ENCODE measurements at places on chromosomes 12 and 14.

GRCh38 chr12:31835276-31835882, 106.6 kb upstream of the AMN1 start:
- no peak for DNase-seq

- no peak for DNase-seq
Measured at GRCh38 chr14:33386781-33387180, 448.1 kb downstream of the NPAS3 start.

DNA sequence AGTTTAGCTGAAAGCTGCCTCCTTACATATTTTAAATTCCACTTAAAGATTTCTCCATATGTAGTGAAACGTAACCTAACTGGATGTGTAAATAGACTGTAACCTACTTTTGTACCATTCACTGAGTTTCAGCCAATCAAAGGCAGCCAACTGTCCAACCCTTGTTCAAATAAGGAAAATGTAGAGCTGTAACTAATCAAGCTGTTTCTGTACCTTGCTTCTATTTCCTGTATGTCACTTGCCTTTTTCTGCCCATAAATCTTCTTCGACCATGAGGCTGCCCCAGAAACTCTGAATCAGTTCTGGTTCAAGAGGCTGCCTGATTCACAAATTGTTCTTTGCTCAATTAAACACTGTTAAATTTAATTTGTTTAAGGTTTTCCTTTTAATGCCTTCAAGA, 6.3 kb downstream of the SLC7A8 start:
- no peak for DNase-seq

DNA sequence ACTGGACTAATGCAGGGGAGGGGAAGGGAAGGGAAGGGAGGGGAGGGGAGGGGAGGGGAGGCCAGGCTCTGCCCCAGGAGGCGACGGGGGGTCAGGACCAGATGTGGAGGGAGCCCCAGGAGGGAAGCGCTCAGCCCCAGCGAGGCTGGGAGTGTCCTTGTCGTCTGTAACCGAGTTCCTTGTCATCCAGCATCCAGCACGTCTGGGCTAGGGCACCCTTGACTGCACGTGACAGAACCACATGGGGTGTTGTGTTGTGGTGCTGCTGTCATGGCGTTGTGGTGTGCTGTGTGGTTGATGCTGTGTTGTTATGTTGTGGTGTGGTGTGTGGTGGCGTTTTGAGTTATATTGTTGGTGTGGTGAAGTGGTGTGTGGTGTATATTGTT, 28.4 kb upstream of the SFSWAP start:
- DNase-seq, result no peak

GRCh38 chr14:104979758-104980610, 1.8 kb upstream of the AHNAK2 start:
- DNase-seq, result no peak

DNA sequence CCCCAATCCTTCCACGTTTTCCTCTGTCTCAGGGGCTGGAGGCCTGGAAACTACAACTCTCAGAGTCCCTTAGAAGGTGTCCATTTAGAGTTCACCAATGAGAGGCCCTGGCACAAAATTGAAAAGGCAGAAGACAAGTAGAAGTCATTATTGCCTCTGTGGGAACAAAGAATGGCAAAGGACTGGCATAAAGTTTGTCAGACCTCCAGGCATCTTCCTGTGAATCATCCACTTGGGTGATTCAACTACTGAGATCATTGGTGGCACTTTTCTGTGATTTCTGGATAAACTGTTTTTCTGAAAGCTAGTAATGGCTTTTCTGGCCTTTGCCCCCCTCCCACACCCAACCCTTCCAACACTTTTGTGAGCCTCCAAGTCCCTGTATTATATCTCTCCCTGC, 42.6 kb upstream of the C12orf42 start:
- no peak for DNase-seq

DNA sequence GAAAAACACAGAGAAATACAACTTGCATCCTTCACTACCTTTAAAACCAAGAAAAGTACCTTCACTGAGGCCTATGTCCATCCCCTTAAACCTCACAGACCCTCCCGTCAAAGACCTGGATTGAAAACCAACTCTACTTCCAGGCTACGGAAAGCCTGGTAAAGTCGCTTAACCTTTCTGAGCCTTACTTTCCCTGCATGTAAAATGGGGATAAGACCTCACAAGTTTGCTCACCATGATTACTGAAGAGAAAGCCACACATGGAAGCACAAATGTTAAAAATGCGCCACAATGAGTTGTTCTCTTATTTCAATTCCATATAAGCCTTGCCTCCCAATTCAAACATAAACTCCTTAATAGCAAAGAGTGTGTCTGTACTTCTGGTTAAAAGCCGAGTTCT, 8.4 kb downstream of the ACTN1 start:
- no peak for DNase-seq

- no peak for DNase-seq
Measured at GRCh38 chr12:27622436-27623195, 73.6 kb upstream of the REP15 start.

DNA sequence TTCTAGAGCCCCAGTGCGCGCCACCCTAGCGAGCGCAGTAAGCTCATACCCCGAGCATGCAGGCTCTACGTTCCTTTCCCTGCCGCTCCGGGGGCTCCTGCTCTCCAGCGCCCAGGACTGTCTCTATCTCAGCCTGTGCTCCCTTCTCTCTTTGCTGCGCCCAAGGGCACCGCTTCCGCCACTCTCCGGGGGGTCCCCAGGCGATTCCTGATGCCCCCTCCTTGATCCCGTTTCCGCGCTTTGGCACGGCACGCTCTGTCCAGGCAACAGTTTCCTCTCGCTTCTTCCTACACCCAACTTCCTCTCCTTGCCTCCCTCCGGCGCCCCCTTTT, 791 bp downstream of the TMEM233 start:
- DNase-seq, result no peak

- no peak for DNase-seq
Measured at GRCh38 chr12:52578469-52578868, 4.8 kb upstream of the KRT74 start.

GRCh38 chr14:72845683-72846082, 48.2 kb downstream of the DPF3 start:
- no peak for DNase-seq

DNA sequence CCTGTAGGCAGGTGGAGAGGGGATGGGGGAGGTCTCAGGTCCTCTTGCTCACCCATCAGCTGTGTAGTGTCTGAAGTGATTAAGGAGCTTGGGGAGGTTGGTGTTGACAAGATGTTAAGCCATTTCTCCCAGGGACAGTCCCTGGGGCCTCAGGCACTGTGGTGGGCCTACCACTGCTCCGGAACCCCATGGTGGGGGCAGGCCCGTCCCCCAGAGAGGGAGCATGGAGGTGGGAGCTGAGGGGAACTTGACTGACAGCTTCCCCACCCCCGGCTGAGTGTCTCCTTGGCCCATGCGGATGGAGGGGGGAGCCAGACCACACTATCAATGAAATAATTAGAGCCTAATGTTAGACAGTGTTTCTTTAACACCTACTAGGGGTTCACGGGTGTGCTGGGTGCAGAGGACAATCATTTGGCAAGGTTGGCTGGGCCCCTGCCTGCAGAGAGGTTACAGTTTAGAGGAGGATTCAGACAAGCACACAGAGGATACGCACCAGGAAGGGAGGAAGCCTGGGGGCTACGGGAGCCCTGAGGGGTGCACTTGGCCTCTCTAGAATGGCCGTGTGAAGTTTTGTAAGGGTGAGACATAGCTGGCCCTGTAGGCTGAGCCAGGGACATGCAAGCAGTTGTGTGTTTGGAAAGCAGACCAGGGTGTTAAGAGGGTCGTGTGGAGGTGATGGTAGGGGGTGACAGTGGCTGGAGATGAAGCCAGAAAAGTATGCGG, 19.3 kb upstream of the KRT80 start:
- DNase-seq, result no peak

GRCh38 chr12:26631846-26632245, 201.1 kb downstream of the ITPR2 start:
- DNase-seq, result no peak

DNA sequence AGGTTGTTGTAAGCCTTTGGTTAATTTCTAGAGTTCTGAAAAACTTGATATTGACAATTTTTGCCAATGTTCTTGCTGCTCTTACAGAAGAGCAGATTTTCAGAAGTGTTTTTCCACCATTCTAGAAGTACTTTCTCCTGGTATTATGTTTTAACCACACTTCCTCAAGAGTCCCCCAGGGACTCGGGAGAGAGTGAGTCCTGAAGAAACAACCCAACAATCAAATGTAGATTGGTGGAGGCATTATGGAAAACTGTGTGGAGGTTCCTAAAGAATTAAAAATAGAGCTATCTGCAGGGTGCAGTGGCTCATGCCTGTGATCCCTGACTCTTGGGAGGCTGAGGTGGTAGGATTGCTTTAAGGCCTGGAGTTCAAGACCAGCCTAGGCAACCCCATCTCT, 26.7 kb downstream of the OR10P1 start:
- no peak for DNase-seq

- peak; percentile 54 for DNase-seq
Measured at GRCh38 chr14:104685216-104685997, 4.0 kb upstream of the INF2 start.

DNA sequence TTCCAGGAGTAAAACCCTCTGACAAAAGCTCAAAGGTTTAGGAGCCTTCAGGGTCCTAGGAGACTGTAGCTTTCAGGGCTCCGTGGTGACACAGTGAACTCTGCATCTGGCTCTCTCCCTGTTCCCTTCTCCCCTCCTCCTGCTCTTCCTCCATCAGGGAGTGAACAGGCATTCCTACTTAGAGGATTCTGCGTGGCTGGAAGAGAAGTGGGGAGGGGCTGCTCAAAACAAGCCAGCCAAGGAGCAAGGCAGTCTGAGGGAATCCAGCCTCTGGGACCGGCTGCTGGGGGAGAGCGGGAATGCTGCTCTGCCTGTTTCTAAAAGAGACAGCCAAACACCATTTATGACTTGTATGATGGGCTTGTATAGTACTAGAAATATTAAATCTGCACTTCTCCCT, 49.5 kb downstream of the RBMS2 start:
- DNase-seq, result no peak

- no peak for DNase-seq
Measured at GRCh38 chr14:81478446-81478845, 55.2 kb downstream of the SEL1L start.

DNA sequence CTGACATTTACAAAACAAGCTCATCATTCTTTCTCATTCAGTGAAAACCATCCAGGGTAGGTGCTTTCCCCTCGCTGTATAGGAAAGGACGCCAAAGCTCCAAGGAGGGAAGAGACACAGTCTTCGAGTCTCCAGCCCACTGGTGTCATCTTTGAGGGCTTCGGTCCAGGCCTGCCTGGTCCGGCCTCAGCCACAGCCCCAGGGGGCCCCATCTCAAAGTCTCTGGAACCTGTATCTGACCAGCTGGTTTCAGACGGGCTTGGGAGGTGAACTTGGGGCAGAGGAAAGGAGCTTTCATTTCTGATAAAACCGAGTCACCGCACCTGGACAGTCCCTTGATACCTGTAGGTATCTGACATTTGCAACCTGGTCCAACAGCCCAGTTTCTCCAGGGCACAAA, 229.5 kb upstream of the RTL1 start:
- no peak for DNase-seq

DNA sequence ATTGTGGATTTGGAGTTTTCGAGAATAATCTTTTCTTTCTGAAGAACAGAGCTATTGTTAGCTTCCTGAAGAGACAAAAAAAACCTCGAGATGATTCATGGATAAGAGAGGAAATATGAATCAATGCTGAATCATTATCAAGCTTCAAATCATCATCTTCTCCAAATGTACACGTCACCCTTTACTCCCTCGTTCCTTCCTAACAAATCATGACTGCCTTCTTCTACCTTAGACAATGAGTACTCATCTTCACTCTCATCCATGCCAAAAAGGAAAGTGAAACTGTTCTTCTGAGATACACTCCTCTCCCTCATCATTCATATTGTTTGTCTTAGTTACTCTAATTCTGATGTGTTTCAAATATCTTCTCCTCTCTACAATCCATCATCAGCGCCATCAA, 1115.8 kb upstream of the ATXN7L3B start:
- no peak for DNase-seq

DNA sequence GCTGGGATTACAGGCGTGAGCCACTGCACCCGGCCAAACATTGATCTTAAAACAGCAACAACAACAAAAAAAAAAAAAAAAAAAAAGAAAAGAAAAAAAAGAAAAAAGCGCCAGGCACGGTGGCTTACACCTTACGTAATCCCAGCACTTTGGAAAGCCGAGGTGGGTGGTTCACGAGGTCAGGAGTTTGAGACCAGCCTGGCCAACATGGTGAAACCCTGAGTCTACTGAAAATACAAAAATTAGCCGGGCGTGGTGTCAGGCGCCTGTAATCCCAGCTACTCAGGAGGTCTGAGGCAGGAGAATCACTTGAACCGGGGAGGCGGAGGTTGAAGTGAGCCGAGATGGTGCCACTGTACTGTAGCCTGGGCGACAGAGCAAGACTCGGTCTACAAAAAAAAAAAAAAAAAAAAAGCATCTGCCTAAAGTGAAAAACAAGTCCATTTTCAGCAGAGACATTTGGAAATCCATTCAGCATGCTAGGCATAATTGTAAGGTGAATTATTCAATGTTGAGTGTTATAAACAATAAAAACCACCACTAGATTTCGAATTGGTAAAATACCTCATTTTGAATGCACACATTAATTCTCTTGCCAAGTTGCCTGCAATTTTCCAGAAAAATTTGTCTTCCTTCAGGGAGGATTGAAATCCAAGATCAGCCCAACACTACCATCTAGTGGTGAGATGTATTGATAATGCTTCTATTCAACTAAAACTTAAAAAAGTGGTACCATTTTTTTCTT, 8.0 kb upstream of the CERS5 start:
- peak; percentile 67 for DNase-seq

GRCh38 chr14:76937181-76938091, 91.1 kb downstream of the IRF2BPL start:
- DNase-seq, result no peak

- DNase-seq, result no peak
Measured at GRCh38 chr14:90851327-90852036, 35.3 kb upstream of the TTC7B start.

DNA sequence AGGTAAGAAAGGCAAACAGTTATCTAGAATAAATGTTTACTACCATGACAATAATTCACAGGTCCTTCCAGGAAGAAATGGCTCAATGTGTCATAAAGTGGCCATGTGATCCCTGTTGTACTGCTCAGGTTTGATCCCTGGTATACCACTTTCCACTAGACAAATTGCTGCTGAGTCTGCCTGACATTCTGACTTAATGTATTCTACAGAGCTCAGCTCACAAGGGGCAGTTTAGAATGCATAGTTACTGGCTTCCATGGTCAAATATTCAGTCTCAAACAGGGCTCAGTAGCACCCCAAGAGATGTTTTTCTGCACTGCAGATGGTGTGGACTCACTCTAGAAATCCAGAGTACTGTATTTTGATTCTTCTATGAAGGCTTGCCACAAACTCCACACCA, 21.8 kb downstream of the TSHR start:
- no peak for DNase-seq

GRCh38 chr12:122870867-122871664, 24.9 kb downstream of the VPS37B start:
- no peak for DNase-seq

GRCh38 chr12:124694846-124695497, 127.6 kb upstream of the NCOR2 start:
- DNase-seq, result no peak

GRCh38 chr12:103583008-103583407, 4.1 kb upstream of the STAB2 start:
- no peak for DNase-seq

All from CD4-positive, CD25-positive, alpha-beta regulatory T cell (primary cell).